ENCODE measurements at places on chromosomes 7 and 10.

DNA sequence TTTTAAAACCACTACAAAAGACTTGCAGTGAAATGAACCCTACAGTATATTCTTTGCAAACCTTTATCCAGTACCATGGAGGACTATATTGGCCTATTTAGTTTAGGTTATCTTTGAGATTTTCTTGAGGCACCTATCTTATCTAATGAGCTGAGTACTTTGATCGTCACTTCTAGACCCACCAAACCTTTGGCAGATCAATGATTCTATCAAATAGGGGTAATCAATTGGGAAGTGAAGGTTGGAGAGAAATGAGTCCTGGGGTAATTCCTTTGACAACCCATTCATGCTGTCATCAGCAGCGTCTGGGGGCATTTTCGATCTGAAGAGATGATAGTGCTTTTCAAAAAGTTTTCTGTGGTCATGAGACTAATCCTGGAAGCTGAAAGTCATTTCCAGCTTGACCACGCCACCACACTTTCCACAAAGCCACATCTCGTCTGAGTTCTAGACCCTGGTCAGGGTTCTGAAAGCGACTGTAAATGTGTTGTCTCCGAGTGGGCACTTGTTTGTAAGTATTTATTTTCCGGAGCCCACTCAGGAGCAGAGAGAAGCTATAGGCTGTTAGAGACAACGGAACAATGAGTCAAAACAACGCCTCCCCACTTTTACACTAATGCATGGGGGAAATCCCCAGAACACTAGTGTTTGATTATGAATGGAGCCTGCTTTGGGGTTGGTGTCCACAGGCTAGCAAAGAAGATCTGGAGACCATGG lies 4.8 kb downstream of the EGR2 start:
- no peak for DNase-seq

DNA sequence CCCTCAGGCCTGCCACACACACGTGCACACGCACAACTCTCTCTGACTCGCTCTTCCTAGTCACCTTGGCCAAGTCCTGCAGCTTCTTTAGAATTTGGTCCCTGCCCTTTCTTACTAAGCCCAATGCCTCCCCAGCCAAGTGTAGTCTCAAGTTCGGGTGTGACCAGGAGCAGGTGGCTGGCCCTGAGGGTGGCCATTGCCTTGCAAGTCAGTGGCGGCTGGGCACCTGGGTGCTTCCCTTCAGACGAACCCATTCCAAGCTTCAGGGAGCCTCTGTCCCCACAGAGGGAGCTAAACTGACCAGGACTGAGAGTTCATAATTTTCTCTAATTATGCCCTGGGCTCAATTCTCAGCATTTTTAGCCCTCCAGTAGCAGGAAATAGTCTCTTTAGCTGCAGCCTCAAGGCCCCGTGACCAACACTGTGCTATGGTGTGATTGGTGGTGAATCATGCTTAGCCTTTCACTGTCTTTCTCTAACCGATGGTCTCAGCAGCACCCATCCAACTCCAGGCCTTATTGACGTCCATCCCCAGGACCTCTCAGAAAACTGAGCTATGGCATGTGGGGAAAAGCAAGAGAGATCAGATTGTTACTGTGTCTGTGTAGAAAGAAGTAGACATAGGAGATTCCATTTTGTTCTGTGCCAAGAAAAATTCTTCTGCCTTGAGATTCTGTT lies 34.7 kb upstream of the FXYD4 start:
- DNase-seq: no peak

DNA sequence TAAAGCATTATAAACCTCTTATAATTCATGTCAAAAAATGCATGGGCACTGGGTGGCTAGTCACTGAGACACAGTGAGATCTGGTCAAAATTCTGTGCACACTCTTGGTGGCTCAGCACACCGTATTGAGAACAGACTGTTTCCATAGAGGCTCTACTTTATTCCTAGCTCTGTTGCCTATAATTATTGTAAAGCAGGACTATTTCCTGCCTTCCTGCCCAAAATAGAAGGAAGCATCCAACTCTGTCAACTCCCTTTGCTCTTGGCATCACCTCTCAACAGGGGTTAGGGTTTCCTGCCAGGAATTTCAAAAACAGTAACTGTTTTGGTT lies 45.1 kb downstream of the PTN start:
- DNase-seq: no peak

GRCh38 chr10:32374605-32375004 lies 27.6 kb upstream of the EPC1 start:
- DNase-seq: no peak

- DNase-seq: peak; percentile 73
Observed at GRCh38 chr7:121000081-121000983, 11.8 kb downstream of the CPED1 start.

DNA sequence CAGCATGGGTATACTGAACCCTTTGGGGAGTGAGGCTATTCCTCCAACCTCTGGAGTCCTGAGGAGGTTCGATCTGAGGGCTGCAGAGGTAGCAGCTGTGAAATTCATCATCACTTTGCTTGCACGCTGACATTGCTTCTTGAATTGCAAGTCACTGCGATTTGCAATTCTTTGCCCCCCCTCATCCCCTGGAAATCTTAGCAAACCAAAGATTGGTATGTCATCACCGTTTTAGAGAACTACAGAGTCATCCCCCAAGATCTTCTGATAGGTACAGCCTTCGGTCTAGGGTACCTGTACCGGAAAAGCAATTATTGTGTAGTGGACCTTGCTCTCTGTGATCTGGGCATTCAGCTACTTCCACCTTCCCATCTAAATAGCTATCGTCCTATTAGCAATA lies 192.6 kb downstream of the KLF6 start:
- DNase-seq: no peak

DNA sequence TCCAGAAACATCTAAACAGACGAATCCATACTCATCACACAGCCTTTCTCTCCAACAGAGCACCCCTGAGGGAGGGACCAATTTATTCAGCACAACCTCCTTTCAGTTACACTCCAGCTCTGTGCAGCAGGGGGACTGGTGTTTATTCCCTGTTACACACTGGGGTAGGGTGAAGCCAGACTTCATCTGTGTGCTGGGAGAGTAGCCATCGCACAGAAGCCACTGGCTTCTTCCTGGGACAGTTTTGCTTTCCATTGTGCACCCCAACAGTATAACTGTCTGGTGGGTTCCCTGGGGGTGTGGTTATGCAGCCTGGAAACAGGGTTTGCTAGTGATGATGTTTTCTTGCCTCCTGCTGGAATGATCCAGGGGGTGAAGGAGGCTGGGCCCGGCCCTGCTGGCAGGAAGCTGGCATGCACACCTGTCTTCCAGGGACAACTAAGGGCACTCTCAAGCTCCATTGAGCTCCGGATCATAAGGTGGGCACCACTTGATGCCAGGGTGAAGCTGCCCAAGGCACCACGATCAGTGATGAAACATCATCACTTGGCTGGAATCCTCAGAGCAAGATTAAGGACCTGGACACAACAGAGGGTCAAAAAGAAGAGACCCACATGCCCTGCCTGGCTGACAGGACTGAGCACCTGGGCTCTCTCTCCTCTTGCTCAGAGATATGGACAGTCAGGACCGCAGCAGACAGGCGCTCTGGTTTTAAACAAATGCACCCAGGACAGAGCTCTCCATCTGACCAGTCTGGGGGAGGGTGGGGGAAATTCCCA lies 293.2 kb downstream of the GRID1 start:
- no peak for DNase-seq

DNA sequence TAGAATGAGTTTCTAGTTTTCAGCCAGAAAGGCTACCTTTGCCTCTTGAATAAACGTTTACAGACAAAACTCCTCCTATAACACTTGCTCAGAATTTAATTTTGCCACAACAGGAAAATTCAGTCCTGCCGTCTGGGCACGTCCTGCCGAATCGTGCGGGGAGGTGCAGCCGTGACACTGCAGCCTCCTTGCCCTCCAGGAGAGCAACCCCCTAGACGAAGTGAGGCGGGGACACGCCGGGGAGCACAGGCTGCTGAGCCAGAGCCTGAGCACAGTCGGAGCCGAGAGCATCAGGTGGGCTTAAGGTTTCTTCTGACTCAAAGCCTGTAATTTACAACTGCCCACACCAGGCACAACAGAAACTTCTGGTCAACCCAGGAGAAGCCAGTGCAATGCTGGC lies 102.3 kb downstream of the DYNC2I1 start:
- DNase-seq: no peak

DNA sequence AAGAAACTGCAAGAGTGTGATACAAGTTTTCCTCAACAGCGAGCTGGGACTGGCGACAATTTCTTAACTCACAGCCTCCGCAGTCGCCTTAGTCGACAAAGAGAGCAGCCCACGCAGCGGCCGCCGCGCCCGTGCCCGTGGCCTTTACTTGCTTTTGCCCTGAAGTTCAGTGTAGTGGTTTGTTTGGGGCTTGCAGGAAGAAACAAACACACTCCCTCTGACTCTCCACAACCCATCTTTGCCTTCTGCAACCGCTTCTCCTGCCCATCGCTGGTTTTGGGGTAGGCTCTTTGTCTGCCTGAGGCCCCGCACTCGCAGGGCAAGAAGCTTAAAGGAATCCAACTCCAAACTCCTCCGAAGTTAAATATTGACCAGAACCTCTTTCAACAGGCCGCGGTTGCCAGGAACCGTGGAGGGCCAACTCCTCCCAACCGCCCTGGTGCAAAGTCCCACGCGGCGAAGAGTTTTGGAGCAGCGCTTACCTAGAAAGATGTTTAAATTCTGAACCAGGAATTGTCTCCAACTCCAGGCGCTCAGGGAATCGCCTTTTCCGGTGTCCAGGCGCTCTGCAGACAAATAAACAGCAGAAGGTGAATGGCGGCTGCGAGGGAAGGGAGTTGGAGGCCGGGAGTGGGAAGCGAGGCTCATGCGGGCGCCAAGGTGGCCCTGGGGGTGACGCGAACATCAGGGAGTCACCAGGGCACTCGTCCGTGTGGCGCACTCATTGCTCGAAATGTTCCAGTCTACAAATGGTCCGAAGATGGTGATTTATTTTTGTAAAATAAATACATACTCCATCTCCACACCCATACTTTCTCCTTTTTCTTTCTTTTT lies 8.3 kb downstream of the HOXA4 start:
- DNase-seq: peak; percentile 41

GRCh38 chr7:30238721-30239441 lies 45.5 kb upstream of the ZNRF2 start:
- no peak for DNase-seq

DNA sequence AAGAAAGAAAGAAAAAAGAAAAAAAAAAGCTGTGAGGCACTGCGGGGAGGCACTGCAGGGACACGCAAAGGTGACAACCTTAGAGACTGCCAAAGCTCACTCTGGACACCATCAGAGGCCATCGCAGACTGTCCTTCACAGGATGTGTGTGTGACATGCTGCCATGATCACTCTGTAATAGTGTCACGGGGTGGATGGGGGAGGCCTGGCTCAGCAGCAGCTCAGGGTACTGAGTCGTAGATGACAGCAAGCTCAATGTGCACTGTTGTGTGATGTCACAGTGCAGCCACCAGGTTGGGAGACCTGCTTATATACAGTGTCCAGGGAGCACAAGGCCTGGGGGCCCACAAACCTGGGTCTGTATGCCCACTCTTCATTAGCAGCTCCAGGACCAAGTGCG lies 83.3 kb downstream of the SLIT1 start:
- no peak for DNase-seq

- no peak for DNase-seq
Observed at GRCh38 chr10:69570050-69570816, 3.0 kb downstream of the NEUROG3 start.

- no peak for DNase-seq
Observed at GRCh38 chr7:150958062-150958552, 20.0 kb downstream of the KCNH2 start.

Data from IMR-90 (cell line).